Right hindlimb (tissue), 1 donor: ENCODE measurements at places on chromosomes 5 and 9.
A peak's percentile ranks its signal among the peaks of the same experiment; 100 is the strongest.

GRCh38 chr5:139068060-139068459 is 130.1 kb downstream of the SIL1 start:
- DNase-seq, result no peak

- DNase-seq, result no peak
These were observed 149.2 kb upstream of the KLF9 start for GRCh38 chr9:70563431-70564204.

DNA sequence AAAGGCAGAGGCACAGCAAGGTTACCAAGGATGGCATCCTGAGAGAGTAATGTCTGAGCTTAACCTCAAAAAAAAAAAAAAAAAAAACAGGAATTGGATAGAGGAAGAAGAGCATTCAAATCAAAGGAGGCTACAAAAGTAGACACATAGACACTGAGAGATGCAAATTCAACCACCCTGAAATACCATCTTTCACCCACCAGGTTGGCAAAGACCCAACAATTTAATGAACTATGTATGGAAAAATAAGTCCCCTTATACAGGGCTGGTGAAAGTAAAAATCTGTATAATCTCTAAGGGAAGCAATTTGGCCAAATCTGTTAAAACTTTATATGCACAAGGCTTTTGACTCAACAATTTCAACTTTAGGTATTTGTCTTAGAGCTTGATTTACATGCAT is 4.9 kb downstream of the NADK2 start:
- no peak for DNase-seq

GRCh38 chr5:111555760-111556159 is 43.4 kb upstream of the STARD4 start:
- DNase-seq, result no peak

DNA sequence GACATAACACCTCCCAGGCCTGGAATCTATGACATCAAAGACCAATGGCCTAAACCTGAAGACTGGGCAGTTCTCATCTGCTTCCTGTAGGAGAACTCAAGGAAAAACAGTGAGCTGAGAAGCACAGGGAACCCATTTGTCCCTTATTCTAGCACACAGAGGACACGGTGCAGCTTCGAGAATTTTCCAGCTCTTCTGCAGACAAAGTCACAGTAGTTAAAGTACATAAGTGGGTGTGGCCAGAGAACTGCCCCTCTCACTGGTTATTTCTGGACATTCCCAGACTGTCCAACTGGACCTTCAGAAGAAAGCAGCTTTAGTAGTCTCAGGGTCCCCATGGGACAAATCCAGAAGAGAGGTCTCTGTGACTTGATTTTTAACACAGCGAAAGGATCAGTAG is 114.6 kb downstream of the KLHL3 start:
- no peak for DNase-seq

DNA sequence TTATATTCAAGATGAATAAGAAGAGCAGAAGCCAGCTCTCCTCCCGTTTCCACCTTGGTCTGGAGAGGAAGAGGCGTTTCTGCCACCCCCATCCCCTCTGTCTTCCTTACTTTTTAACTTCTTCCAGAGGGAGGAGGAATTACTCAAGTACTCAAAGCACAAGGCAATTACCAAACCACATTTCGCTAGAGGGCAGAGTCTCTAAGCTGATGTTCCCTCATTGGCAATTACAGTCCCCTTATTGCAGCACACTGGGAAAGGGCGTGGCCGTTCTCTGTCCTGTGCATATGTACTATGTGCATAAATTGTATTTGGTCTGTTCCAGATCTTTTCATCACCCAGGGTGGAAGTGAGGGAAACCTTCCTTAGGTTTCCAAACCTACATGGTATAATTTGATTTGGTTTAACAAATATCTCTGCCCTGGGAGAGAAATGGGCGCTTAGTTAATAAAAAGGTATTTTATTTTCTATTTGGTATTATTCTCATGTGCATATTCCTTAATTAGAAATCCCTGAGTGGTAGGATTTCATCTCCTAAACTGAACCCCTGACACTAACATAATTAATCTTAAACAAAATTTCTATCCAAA is 29.8 kb upstream of the ALDOB start:
- DNase-seq, result no peak

- no peak for DNase-seq
These were observed 109.9 kb upstream of the IFNE start for GRCh38 chr9:21592063-21592338.

- DNase-seq, result no peak
These were observed 122.0 kb downstream of the BOD1 start for GRCh38 chr5:173494446-173494845.

DNA sequence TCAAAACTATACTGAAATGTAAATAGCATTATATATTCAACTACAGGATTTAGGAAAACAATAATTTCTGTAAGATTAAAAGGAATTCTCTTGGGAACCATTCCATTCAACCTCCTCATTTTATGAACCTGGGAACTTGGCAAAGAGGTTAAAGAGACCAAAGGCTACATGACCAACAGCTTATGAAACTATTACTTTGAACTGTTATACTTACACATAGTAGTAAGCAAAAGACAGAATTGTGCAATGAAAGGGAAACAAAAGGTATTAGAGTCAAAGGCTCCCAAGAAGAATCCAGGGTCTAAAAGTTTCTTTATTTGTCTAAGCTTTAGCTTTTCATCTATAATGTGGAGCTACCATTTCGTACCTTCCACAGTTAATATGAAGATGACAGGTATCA is 7.2 kb downstream of the C9orf72 start:
- DNase-seq, result no peak

DNA sequence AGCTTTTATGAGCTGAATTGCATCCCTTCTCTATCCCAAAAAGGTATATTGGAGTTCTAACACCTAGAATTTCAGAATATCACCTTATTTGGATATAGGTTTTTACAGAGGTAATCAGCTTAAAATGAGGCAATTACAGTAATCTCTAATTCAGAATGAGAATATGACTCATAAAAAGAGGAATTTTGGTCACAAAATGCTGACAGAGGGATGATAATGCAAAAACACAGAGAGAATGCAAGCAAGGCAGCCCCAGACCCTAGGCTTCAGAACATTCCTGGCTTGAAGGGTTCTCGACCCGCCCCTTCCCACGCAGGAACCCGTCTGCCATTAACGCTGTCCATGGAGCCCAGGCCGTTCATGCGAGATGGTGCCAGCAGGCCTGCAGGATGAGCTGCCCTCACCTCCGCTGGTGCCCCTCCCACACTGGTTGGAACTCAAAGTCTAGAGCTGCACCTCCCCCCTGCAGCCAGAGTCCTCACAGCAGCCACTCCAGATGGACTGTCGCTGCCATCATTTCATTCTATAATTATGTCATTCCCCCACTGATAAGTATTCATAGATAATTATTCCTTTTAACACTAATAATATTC is 1173.4 kb upstream of the ACO1 start:
- peak; percentile 13 for DNase-seq

DNA sequence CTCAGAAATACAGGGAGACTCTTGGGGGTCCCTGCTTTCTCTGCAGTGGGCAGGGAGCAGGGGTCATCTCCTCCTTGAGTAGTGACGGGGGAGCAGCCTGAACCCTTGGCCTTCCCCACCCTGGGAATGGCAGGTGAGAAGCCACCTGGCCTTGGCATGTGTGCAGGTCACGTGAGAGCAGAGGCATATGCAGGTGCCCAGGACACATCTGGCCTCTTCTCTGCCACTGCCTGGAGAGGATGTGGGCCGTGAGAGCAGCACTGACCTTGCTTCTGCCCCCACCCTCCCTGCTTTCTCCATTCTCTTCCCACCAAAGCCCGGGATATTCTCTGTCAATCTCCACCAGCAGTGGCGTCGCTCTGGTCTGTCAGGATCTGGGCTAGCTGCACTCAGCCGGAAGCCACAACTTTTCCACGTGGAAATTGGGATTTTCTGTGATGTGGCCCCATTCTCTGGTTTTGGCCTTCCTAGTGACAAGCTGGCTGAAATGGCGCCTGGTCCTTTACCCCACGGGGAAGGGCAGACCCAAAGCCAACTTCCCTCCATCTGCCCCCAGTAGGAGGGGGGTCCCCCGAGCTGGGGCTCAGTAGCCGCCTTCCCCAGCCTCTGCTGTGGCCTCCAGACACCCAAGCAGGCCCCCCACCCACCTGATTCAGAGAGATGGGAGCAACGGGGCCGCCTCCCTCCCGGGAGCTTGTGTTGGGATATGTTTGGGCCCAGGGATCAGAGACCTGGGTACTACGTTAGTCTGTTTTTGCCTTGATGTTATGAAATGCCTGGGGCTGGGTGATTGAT is 70.4 kb upstream of the FCN1 start:
- DNase-seq, result no peak

DNA sequence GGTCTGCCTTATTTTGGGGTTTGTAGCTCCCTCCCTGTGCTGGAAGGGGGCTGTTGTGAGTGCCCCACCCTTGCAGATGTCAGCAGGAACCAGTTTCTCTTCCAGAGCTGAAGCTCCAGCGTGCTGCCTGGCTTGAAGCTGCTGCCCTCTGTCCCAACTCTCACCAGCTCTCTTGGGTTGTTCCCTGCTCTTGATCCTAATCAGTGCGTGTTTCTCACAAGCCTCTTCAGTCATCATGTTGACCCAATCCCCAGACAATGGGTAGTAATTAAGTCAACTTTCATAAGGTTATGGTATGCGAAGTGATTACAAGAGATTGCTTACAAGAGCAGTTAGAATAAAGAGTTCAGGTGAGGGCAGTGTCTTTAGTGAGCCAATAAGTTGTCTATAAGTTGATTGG is 57.0 kb downstream of the PDE8B start:
- DNase-seq, result no peak

- no peak for DNase-seq
These were observed 28.1 kb downstream of the CPEB4 start for GRCh38 chr5:173916233-173916632.

- peak; percentile 36 for DNase-seq
These were observed 293.2 kb downstream of the EPB41L4A start for GRCh38 chr5:112125903-112126302.

GRCh38 chr5:156359476-156359875 is 32.5 kb downstream of the SGCD start:
- DNase-seq, result no peak

GRCh38 chr5:81608976-81609375 is 141.9 kb downstream of the SSBP2 start:
- DNase-seq, result no peak

GRCh38 chr9:118003240-118003639 is 299.0 kb downstream of the TLR4 start:
- no peak for DNase-seq

GRCh38 chr9:94913550-94913949 is 187.1 kb downstream of the AOPEP start:
- no peak for DNase-seq

GRCh38 chr9:37187713-37188439 is 67.5 kb downstream of the ZCCHC7 start:
- DNase-seq, result no peak

- DNase-seq, result peak; percentile 83
These were observed 23.3 kb upstream of the COL5A1 start for GRCh38 chr9:134618163-134618832.

DNA sequence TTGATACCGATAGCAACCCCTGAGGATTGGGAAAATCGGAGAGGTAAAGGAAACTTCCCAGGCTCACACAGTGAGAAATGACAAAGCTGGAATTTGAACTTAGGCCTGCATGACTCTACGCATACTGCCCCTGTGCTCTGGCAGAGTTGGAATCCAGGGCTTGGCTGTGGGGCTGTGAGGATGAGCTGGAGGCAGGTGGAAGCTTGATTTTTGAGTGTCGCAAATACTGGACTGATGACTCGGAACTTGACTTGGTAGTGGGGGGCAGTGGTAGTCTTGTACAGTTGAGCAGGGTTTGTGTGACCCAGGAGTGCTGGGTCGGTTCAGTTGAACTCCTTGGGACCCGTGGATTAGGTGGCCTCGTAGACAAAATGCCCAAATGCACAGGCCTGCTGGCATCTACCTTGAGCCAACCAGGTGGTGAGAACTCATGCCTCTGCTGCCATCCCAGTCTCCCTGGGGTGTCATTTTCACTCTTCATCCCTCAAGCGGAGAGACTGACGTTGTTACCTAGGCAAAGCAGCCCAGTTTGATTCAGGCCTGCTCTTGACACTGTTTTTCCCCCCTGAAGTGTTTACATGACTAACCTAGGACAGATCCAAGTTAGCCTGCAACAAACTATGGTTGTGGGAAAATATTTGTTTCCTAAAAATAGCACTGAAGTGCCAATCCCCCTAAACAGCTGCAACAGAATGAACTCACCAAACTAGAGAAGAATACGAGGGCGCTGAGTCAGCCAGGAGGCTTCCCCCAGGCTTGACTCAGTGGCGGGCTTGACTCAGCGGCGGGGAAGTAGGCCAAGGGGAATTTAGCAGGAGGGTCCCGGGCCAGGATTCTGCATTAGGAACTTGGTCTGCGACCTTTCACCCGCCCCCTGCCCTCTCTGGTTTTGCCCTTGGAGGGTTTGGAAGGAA is 45.7 kb upstream of the ORM1 start:
- peak; percentile 60 for DNase-seq

GRCh38 chr9:14608540-14608939 is 84.7 kb downstream of the ZDHHC21 start:
- DNase-seq, result no peak

- DNase-seq, result no peak
These were observed 585.3 kb upstream of the RORB start for GRCh38 chr9:73911804-73912203.

GRCh38 chr5:142095651-142096330 is 12.8 kb upstream of the NDFIP1 start:
- no peak for DNase-seq

DNA sequence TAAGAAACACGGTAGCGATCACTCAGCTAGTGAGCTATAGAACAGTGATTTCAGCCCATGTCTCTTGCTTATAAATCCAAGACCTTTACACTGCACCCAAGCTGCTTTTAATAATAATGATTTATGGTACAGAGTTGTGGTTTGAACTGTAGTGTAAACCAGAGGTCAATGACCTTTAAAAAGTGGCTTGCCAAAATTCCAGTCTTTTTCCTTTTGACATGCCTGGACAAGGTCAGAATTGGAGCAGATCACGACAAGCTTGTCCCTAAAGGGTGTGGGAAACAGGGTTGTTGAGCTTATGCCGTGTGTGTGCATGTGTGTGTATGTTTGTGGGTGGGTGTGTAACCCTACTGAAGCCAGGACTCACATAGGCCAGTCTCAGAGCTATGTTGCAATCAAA is 225.3 kb upstream of the CLINT1 start:
- DNase-seq, result no peak

DNA sequence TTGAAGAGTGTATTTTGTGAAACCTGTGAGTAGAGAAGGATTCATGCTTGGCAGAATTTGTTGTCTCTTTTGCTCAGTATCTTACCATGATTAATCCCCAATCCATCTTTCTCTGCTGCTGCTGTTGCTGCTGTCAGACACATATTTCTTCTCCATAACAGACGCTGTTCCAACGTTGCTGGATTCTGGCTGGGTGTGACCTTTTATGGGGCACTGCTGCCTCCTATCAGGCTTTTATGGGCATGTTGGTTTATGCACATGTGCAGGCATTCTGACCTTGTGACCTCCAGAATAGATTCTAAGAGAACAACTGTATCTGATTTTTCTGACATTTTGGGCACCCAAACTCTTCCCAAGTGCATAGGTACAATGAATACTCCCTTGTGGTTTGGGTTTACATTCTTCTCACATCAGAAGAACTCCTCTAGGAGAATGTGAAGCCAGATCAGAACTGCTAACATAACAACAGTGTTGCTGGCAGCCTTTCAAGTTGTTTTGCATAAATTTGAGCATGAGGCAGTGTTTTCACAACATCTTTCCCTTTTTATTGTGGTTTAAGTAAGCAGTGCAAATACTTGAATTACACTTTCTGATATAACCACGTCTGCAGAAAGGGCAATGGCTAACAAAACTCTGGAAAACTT is 9.2 kb upstream of the ISL1 start:
- no peak for DNase-seq

- DNase-seq, result peak; percentile 18
These were observed 3.3 kb upstream of the LHX2 start for GRCh38 chr9:124008303-124008693.

- DNase-seq, result no peak
These were observed 134.7 kb upstream of the ZNF608 start for GRCh38 chr5:124880903-124881697.
